ENCODE measurements at places on chromosomes 6 and 20.

- DNase-seq: peak; percentile 70
These were observed 106.0 kb downstream of the MYO6 start for GRCh38 chr6:75855052-75855451.

DNA sequence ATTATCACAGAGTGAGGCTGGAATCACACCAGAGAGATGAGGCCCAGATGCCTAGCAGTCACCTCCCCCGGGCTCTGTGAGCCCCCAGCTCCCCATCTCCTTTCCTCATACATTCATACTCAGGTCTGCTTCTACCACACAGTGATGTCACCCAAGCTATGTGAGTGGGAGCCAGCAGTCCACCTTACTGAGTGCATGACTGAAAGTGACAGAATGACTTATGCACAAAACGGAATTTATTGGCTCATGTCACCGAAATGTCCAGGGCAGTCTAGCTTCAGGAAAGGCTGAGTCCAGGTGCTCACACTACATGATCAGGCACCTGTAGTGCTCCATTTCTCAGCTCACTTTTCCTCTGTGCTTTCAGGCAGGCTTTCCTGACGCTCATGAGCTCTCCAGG lies 36.7 kb upstream of the CCN6 start:
- no peak for DNase-seq

GRCh38 chr6:150603176-150603575 lies 3.5 kb downstream of the PLEKHG1 start:
- DNase-seq: no peak

- peak; percentile 98 for DNase-seq
These were observed 140.8 kb upstream of the PTPN1 start for GRCh38 chr20:50369225-50370035.

DNA sequence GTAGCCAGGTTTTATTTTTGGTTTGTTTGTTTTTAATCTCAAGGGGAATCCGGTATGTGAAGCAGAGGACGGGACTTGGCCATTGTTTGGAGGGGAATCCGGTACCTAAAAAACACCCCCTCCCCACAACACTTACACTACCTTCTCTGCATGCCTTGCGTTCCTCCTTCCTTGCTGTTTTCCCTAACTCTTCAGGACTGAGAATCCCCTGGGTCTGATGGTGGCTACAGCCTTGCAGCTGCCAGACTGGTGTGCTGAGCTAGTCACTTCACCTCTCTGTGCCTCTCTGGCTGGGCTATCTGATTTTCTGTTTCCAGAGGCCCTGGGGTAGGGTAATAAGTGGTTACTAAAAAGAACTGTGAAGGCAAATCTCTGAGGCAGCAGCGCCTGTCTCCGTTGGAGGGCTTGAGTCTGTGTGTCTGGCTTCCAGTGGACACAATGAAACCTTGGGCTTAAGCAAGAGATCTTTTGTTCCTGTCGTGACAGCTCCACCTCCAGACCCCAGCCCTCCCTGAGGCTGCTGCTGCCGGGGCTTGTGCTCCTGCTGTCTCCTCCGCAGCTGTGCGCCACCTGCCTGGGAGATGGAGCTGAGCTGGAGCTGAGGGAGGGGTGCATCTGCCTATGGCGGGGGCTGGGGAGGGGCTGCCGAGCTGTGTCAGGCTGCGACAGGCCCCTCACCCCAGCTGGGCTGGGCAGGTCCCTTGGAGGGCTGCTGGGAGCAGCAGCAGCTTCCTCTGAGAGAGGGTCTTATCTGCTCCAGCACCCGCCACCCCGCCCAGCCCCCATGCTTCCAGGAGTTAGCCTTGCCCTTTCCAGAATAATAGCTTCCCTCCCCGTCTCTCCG lies 65.8 kb upstream of the CCDC167 start:
- no peak for DNase-seq

- DNase-seq: no peak
These were observed 99.3 kb downstream of the PRND start for GRCh38 chr20:4820806-4821518.

GRCh38 chr6:140438346-140438735 lies 1063.9 kb upstream of the CITED2 start:
- DNase-seq: no peak

- no peak for DNase-seq
These were observed 53.8 kb upstream of the HDAC2 start for GRCh38 chr6:114024746-114025145.

DNA sequence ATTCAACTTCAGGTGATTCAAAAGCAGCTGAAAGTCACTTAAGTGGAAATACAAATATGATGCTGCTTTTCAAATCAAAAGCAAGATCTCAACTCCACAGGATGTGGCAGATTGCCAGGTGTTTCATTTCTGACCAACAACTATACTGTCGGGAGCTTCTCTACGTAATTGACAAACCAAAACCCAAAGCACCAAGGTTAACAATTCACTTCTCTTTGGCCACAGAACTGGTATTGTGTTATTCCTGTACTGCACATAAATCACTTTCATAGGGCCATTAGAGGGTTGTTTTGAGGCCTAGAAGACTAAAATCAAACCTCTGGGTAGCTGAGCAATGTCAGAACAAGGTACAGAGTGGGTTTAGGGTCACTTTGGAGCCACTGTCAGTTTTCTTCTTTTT lies 169.7 kb downstream of the HAO1 start:
- DNase-seq: no peak

- DNase-seq: no peak
These were observed 60.4 kb upstream of the MPC1 start for GRCh38 chr6:166443166-166443565.

DNA sequence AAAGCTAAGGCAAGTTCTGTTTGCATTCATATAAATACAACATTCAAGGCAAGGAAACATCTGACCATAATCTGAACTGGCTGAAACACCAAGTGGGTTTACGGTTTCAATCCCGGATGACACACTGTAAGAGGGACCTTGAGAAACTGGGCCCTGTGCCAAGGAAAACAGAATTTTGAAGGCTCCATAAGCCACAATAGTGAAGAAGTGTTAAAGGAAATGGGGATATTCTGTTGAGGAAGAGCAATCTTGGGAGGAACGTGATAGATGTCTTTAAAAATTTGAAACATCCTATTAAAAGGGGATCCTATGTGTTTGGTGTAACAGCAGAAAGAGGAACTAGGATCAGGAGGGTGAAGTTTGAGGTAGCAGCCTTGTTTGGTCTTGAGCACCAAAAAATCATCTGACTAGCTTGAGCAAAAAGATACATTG lies 82.4 kb upstream of the TAB2 start:
- DNase-seq: no peak

DNA sequence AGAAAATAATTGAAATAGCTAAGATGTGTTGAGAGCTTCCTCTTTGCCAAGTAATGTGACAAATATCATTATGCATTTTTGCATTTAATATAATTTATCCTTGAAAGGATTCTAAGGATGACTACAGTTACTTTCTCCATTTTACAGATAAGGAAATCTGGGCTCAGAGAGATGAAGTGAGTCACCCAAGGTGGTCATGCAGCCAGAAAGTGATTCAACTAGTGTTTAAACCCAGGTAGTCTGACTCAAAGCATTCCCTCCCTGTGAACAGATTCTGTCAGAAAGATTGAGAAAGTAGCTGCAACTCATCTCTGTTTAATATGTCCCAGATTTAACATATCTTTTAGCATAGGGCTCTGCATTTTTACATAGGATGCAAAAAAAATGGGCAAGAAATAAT lies 28.1 kb downstream of the NRSN1 start:
- DNase-seq: no peak

GRCh38 chr6:113888493-113888892 lies 31.3 kb downstream of the MARCKS start:
- no peak for DNase-seq

DNA sequence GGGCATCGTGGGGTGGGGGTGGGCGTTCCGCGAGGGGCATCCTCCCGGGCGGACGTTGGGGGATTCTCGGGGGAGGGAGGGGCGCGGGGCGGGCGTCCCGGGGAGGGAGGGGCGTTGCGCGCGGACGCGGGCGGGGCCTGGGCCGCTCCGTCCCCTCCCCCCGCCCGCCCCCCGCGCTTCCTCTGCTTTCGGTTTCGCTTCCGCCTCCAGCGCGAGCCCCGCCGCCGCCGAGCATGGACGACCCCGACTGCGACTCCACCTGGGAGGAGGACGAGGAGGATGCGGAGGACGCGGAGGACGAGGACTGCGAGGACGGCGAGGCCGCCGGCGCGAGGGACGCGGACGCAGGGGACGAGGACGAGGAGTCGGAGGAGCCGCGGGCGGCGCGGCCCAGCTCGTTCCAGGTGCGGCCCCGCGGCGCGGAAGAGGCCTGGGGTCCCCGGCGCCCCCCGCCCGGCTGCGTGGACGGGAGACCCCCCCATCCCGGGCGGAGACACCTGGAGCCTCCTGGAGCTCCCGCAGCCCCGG lies at the start of gene OGFR:
OGFR (plus strand) TSS at position 209 of the 528 bp plus-strand sequence; CDS start at position 234, 25 bp downstream.
- peak; percentile 89 for DNase-seq

DNA sequence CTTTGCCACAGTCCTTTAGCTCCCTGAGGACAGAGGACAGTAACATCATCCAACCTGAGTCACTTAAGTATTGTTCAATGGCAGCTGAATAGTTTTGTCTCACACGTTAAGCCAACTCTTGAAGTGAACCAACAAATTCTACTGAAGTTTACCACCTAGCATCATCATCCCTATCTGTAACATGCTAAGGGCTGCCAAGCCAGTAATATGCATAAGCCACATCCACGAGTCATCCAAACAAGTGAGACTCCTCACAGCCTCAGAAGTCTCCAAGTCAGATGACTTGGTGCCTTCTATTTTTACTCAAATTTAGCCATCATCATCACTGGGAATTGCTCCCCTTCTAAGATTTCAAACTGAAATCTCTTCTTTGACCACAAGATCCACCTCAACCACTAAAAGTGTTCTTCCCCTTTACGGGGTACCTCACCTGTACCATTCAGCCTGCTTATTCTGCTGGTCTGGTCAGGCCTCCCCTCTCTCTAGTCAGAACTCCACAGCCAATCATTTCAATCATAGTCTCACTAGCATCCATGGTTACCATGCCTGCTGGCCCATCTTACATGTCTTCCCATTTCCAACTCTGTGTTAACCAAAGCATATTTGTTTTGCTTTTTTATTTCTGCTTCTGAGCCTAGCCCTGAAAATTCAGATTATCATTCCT lies 73.7 kb downstream of the DTNBP1 start:
- no peak for DNase-seq

DNA sequence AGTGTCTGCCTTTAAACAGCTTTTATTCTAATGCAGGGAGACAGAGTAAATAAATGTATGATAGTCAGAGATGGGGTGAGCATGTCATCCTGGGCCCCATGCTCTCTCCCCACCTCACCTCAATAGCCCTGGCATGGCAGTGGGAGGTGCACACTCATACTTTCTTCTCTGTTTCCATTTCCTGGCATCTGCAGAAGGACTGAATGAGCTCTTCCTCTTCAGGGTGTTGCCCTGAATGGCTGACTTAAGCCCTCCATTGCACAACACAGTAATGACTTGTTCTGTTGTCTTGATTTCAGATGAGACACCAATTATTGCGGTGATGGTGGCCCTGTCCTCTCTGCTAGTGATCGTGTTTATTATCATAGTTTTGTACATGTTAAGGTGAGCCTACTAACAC lies 57.0 kb upstream of the GNRH2 start:
- DNase-seq: no peak

DNA sequence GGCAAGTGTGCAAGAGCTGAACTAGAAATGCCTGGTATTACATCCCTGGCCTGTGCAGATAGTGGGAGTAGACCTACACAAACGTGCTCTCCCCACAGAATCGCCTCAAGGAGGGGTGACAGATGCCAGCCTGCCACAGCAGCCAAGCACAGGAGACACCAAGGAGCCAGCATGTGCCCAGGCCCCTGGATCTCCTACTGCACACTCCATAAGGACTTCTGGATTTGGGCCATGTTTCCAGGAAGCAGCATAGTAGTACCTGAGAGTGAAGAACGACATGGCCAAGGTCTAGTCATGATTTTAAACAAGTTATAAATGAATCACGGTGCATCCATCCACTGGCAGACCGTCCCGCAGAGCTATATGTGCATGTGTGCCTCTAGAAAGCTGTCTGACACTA lies 232.2 kb downstream of the SYNDIG1 start:
- DNase-seq: no peak

GRCh38 chr20:4152696-4153235 lies 137.4 kb upstream of the RNF24 start:
- DNase-seq: no peak

- no peak for DNase-seq
These were observed 147.6 kb upstream of the FAM83B start for GRCh38 chr6:54698974-54699373.

DNA sequence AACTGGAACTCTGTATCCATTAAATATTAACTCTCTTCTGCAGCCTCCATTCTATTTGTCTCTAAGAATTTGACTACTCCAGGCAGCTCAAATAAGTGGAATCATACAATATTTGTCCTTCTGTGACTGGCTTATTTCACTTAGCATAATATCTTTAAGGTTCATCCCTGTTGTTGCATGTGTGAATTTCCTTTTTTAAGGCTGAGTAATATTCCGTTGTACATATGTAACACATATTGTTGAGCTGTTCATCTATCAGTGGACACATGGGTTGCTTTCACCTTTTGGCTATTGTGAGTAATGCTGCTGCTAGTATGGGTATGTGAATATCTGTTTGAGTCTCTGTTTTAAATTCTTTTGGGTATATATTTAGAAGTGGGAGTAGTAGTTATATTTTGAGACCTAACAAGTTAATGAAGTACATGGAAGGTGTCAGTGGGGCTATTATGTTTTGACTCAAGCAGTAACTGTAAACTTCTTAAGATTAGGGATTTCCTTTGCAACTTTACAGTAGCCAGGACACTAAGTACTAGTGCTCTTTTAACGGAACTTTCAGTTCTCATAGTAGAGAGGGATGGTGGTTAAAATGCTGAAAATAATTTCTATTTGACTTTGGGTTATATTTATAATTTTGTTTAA lies 29.7 kb upstream of the TMEM217 start:
- no peak for DNase-seq

- DNase-seq: no peak
These were observed 20.2 kb upstream of the REV3L start for GRCh38 chr6:111503194-111503593.

GRCh38 chr6:98014442-98015201 lies 731.6 kb upstream of the MMS22L start:
- no peak for DNase-seq

- no peak for DNase-seq
These were observed 15.8 kb downstream of the RRP36 start for GRCh38 chr6:43037197-43037596.

DNA sequence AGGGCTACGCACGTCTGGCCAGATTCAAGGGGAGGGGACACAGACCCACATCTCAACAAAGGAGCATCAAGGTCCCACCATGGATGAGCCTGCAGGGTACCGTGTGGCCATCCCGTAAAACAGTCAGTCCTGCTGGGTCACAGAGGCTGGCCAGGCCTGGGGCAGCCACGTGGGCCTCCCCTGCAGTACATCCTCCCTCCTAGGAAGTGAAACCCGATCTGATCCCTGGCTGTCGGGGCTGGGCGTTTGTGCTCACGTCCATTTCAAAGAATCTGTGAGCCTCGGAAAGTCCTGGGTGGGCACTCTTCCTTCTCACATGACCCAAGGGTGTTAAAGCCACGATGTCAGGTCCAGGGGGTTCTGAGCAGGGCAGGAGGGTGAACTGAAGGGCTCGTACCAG lies 14.3 kb downstream of the SULF2 start:
- DNase-seq: no peak

DNA sequence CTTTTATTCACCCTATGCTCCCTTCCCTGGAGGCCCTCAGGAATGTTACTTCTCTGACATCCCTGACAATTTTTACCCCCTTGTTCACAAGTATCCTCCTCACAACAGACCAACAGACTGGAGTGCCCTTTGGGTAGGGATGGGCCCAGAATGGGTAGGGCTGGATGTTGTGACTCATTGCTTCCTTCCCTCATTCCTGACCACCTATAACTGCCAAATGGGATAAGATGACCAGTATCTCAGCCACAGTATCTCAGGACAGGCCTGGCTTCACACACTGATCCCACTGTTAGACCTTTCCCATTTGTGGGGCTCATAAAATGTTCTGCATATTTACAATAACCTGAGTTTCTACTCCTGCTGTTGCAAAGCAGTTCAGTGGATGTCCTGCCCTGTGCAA lies 223.0 kb upstream of the LRFN2 start:
- DNase-seq: no peak
